ENCODE measurements at places on chromosomes 7 and 10.

DNA sequence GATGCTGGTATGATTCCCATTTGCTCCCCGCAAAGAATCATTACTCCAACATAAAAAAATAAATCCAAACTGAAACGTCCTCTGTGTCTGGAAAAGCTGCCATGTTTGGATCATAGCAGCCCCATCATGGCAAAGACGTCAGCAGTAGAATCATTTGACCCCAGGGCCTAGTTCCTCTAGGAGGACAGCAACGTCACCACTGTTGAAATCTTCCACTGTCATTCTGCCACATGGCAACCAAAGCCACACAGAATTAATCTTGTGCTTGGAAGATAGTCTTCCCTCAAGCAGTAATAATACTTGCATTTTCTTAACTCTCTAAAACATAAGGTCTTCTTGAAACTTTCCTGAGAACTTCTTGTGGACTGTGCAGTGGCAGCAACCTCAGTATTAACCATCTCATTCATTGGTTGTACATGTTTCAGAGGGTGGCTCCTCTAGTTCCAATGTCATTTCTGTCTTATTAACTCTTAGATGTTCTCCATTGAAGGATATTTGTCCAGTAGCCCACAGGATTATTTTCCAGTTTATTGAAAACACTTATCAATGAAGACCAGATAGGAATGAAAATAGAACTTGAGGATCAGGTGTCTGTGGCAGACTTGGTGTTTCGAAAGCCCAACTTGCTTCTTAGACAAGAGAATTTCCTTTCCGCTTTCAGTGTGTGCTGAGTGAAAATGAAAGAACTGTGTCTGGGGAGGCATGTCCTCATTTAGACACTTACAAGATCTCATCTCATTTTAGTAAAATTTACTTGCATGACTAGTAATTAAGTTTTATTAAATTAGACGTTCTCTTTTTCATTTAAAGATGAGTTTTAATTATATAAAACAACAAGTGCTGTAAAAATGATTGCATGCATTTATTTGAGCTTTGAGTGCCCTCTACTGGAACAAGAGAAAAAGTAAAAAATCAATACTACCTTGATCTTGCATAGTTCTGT, 28.9 kb upstream of the INHBA start:
- no peak for DNase-seq

- no peak for DNase-seq
Observed at GRCh38 chr7:76315364-76315763, 12.9 kb downstream of the HSPB1 start.

GRCh38 chr7:11831736-11832495, at the start of gene THSD7A:
Gene THSD7A (minus strand): TSS chr7:11832198. CDS start chr7:11831946, 252 bp downstream.
- peak; percentile 5 for DNase-seq

DNA sequence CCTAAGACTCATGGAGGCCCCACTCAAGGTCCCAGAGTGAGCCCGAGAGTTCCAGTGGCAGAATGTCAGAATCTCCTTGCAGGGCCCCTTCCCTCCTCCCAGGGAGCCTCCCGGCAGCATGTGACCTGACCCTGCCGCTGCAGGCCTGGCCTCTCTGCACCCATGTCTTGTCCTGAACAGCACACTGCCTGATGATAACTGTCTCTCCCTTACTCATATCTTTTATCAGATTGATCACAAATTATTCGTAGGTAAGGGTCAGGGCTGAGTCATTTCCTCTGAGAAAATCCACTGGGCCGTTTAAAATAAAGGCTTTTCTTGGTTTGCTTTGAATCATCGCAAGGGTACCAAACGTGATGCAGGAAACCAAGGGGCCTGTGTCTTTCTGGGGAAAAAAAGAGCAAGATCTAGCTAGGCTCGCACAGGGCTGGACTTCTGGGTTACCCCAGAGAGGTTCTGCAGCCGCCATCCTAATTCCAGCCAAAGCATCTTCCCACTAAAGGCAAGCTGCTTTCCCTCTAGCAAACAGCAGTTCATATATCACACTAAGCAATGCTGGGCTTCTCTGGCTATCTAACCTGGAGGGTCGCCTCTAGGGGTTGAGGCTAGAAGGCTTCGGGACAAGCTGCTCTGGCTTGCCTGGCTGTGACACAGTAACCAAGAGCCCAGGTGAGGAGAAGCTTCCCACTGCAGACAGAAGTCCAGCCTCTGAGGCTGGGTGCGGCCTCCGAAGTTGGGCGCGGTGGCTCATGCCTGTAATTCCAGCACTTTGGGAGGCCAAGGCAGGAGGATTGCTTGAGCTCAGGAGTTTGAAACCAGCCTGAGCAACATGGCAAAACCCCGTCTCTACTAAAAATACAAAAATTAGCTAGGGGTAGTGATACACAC, 104.9 kb downstream of the SPDYE5 start:
- DNase-seq: no peak

DNA sequence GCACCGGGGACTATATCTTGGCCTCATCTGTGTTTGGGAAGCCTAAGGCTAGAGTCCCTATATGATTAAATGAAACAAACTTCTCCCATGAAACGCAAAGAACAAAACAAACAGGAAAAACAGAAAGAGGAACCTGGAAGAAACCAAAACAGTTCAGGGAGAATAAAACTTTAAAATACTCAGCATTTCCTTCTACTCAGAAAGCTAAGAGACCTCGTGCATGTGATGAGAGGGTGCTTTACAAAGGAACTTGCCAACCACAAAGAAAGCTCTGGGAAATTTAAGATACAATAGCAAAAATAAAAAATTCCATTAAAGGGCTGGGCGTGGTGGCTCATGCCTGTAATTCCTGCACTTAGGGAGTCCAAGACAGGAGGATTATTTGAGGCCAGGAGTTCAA, 6.9 kb downstream of the PILRA start:
- no peak for DNase-seq

GRCh38 chr7:1251796-1252539, 19.3 kb downstream of the UNCX start:
- no peak for DNase-seq

GRCh38 chr10:102945962-102946361, 27.9 kb downstream of the CNNM2 start:
- no peak for DNase-seq

DNA sequence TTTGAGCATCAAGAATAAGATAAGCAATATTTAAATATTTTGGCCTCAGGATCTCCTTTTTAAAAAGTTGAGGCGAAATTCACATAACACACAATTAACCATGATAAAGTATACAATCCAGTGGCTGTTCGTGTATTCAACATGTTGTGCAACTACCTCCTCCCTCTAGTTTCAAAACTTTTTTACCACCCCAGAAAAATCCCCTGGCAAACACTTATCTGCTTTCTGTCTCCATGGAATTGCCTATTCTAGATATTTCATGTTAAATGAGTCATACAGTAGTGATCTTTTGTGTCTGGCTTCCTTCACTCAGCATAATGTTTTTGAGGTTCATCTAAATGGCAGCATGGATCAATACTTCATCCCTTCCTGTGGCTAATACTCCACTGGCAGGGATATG, 31.8 kb upstream of the IL15RA start:
- DNase-seq: no peak

- peak; percentile 73 for DNase-seq
Observed at GRCh38 chr7:143882604-143883078, 19.3 kb downstream of the TCAF1 start.

GRCh38 chr10:35565602-35566081, 39.5 kb upstream of the GJD4 start:
- DNase-seq: no peak

DNA sequence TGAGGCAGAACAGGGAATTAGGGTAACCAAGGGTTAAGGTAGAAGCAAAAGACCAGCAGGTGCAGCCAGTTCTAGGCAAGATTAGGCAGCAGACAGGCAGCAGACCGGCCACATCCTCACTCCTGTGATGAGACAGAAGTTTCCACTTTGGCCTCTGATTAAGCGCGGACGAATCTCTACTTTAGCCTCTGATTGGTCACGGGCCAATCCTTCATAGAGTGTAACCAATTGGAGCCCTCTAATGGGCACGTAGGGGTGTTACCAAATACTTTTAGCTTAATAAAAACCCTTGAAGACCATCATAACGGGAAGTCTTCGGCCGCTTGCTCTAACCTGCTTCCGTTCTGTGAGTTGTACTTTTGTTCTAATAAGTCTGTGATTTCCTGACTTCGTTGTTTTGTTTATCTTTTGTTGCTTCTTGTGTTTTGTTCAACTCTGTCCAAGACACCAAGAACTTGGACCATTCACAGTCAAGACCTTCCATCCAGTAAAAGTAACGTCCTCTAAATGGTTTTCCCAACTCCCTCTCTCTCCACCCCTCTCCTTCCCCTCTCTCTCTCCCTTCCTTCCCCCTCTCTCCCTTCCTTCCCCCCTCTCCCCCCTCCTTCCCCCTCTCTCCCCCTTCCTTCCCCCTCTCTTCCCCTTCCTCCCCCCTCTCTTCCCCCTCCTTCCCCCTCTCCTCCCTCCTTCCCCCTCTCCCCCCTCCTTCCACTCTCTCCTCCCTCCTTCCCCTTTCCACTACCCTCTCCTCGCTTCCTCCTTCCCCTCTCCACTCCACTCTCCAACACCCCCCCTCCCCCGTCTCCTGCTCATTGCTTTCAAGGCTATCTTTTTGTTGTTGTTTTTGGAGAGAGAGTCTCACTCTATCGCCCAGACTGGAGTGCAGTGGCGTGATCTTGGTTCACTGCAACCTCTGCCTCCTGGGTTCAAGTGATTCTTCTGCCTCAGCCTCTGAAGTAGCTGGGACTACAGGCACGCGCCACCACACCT, 13.2 kb upstream of the MALSU1 start:
- DNase-seq: no peak

- DNase-seq: no peak
Observed at GRCh38 chr10:77801474-77802161, 124.9 kb downstream of the DLG5 start.

- no peak for DNase-seq
Observed at GRCh38 chr7:2732959-2733584, 45.1 kb downstream of the AMZ1 start.

DNA sequence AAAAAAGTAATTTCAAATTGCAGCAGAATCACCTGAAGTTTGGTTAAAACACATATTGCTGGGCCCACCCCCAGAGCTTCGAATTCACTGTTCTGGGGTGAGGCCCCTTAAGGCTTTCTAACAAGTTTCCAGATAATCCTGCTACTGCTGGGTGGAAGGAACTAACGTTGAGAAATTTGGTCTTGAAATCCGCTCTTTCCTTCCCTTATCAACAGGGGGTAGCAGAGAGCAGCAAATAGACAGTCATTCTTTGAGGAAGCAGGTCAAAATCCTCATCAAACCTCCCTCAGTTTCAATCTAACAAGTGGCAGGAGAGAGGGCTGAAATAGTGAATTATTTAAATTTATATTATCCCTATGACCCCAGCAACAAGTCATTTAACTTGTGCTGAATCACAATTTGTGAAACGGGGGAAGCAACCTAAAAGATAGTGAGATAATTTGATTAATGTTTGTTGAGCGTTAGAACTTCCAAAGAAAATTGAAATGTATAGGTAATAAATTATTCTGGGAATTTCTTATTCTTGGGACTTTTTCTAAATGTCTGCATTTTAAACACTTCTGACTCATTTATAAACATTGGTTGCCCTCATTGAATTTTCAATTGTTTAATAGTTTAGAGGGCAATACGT, 21.7 kb upstream of the MALSU1 start:
- peak; percentile 48 for DNase-seq
